ENCODE measurements at places on chromosomes 2 and 18.

GRCh38 chr2:73156539-73157124 is 43.9 kb upstream of the RAB11FIP5 start:
- peak; percentile 19 for DNase-seq

DNA sequence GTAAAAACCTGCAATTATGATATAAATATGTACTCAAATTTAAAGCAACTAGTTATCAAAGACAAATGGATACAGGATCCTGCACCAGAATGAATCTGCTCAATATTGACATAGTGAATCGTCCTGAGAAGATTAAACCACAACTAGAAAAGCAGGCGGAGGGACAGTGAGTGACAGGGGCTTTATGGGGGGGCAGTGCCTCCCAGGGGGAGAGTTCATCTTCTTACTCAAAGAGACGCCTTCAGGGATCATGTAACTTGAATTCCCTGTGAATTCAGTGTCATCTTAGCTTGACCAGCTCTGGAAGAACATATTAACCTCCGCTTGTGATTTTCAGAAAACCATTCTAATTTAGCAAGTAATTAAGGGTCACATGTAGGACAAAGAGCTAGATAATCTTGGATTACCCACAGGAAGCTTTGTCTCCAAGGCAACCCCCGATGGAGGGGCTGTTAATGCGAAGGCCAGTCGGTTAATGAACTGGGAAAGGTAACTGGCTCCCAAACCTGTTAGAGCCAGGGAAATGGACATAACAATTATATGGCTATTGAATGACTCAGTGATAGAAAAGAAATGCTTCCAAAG is 17.4 kb upstream of the LMAN1 start:
- no peak for DNase-seq

DNA sequence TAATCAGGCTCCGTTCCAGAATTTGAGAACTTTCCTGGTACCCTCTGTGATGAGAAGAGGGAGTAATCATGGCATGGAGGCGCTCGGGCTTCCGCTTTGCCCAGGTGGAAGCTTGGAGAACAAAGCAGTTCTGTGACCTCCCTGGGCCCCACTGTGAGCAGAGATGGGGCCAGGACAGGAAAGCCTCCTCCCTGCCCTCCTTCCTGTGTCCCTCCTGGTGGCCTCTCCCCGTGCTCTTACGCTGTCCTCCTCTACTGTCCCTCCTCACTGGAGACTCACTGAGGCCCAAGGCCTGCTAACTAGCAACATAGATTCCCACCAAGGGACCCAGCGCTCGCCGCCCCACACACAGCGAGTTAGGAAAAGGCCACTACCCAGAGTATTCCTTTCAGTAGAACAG is 119.8 kb downstream of the MAPK4 start:
- no peak for DNase-seq

DNA sequence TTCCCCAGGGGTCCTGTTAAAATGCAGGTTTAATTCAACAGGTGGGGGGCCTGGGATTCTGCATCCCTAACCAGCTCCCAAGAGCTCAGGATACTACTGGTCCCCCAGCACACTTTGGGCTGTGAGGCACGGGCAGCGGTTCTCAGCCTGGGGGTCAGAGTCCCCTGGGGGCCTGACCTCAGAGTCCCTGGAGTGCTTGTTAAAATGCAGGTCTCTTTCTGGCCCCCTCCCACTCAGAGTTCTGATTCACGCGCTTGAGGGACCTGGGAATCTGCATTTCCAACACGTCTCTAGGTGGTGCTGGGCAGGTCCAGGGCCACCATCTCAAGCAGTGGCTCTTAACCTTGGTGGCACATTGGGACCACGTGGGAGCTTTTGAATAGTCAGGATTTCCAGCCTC is 2.8 kb upstream of the OTOS start:
- DNase-seq, result no peak

- no peak for DNase-seq
Measured at GRCh38 chr2:158912112-158912511, 56.3 kb upstream of the TANC1 start.
